ENCODE measurements at places on chromosomes 2 and 18. TPM values are rescaled to one million over a fixed set of nuclear protein-coding genes. Genes with fewer than 3 reads are reported as not detected.
A peak's percentile ranks its signal among the peaks of the same experiment; 100 is the strongest.

Gene DES
- total RNA-seq: 1.4 TPM

Gene ANKRD29
- 3.5 TPM for total RNA-seq

Gene SRD5A2
- not detected for total RNA-seq

Gene ERFE
- total RNA-seq: 0.29 TPM

Gene OR6B3
- total RNA-seq: not detected

Gene CD8B2
- total RNA-seq: 0.31 TPM

Gene GALR1
- total RNA-seq: 0.07 TPM

Gene HRH4
- total RNA-seq: 0.24 TPM

Gene KCNE4
- 2.5 TPM for total RNA-seq

Gene IL36B
- total RNA-seq: not detected

Gene ANKAR
- 2.0 TPM for total RNA-seq

Gene AQP12A
- 0.97 TPM for total RNA-seq

Gene IMP4
- 53.6 TPM for total RNA-seq

Gene GREB1L
- total RNA-seq: 6.5 TPM

Gene RAB6C
- total RNA-seq: 0.50 TPM

Gene BMP10
- total RNA-seq: not detected

Gene CPO
- 0.24 TPM for total RNA-seq

Gene RAB31
- 19.7 TPM for total RNA-seq

Gene SERPINB11
- total RNA-seq: 1.4 TPM

DNA sequence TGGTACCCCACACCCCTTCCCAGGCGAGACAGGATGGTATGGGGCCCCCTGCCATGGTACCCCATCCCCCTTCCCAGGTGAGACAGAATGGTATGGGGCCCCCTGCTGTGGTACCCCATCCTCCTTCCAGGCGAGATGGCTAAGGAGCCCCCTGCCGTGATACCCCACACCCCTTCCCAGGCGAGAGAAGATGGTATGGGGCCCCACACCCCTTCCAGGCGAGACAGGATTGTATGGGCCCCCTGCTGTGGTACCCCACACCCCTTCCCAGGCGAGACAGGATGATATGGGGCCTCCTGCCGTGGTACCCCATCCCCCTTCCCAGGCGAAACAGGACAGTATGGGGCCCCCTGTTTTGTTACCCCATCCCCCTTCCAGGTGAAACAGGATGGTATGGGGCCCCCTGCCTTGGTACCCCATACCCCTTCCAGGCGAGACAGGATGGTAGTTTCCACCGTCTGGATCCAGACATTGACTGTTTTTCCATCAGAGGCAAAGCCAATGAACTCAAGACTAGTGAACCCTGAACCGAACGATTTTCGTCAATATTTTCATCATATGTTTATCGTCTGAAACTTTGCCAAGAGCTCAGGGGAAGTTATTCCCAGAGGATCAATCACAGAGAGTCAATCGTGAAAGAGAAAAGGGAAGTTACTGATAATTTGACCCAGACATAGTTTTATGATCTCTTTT lies 75.0 kb downstream of the MYCN start:
- H3K36me3 ChIP-seq: no peaks in the 10 kb centered on the region
- no peak overlapping the region for H3K4me3 ChIP-seq
- H3K27me3 ChIP-seq: peaks cover 5% of the 10 kb centered on the region
- peak overlapping the region; percentile 66 for H3K27ac ChIP-seq

- H3K36me3 ChIP-seq: no peaks in the 10 kb centered on the region
- H3K4me3 ChIP-seq: no peak overlapping the region
- no peaks in the 10 kb centered on the region for H3K4me1 ChIP-seq
- DNase-seq: no peak
- no peaks in the 10 kb centered on the region for H3K27me3 ChIP-seq
Measured at GRCh38 chr2:221380686-221381085, 191.4 kb downstream of the EPHA4 start.

- DNase-seq: no peak
- H3K4me1 ChIP-seq: no peaks in the 10 kb centered on the region
- no peaks in the 10 kb centered on the region for H3K36me3 ChIP-seq
- H3K27ac ChIP-seq: no peak overlapping the region
Measured at GRCh38 chr18:57054891-57055290, 92.0 kb upstream of the BOD1L2 start.

GRCh38 chr18:40866013-40866645 lies 1088.9 kb upstream of the PIK3C3 start:
- H3K4me3 ChIP-seq: no peak overlapping the region
- H3K36me3 ChIP-seq: no peaks in the 10 kb centered on the region
- peak overlapping the region; percentile 29 for H3K27ac ChIP-seq
- H3K4me1 ChIP-seq: peaks cover 14% of the 10 kb centered on the region
- DNase-seq: no peak
- no peaks in the 10 kb centered on the region for H3K27me3 ChIP-seq

- H3K4me1 ChIP-seq: peaks cover 42% of the 10 kb centered on the region
- H3K27me3 ChIP-seq: no peaks in the 10 kb centered on the region
- H3K27ac ChIP-seq: peak overlapping the region; percentile 88
- peak overlapping the region; percentile 47 for H3K4me3 ChIP-seq
- peaks cover 19% of the 10 kb centered on the region for H3K36me3 ChIP-seq
- DNase-seq: no peak
Measured at GRCh38 chr2:200383380-200384110, 77.1 kb downstream of the SPATS2L start.

GRCh38 chr2:238149841-238150572 lies 8.8 kb upstream of the ERFE start:
- H3K27ac ChIP-seq: no peak overlapping the region
- H3K4me1 ChIP-seq: no peaks in the 10 kb centered on the region
- H3K4me3 ChIP-seq: no peak overlapping the region
- no peak for DNase-seq
- H3K27me3 ChIP-seq: no peaks in the 10 kb centered on the region

GRCh38 chr18:23703987-23704384 lies 14.7 kb downstream of the LAMA3 start:
- no peak for DNase-seq
- no peaks in the 10 kb centered on the region for H3K4me1 ChIP-seq
- H3K27ac ChIP-seq: no peak overlapping the region
- H3K4me3 ChIP-seq: no peak overlapping the region
- H3K27me3 ChIP-seq: peaks cover 25% of the 10 kb centered on the region
- H3K36me3 ChIP-seq: no peaks in the 10 kb centered on the region

GRCh38 chr2:96684883-96685576 lies 42.5 kb downstream of the FER1L5 start:
- DNase-seq: no peak
- no peak overlapping the region for H3K27ac ChIP-seq
- peaks cover 5% of the 10 kb centered on the region for H3K27me3 ChIP-seq

DNA sequence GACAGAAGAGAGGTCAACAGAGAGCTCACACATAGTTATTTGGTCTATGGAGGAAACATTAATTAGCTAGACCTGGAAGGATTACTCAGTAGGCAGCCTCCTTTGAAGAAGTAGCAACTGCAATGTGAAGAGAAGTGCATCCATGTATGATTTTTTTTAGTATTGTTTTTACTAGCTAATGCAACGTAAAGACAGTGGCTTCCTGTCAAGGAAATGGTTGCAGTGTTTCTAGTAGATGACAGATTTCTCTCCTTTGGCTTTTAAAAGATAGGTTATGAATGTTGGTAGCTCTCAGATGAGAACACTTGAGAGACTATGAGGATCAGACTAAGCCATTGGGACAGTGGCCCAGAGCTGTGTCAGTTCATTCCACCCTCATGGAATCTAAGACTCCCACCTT lies 175.8 kb downstream of the AGPS start:
- no peak overlapping the region for H3K27ac ChIP-seq
- no peak for DNase-seq
- peaks cover 20% of the 10 kb centered on the region for H3K4me1 ChIP-seq
- H3K36me3 ChIP-seq: no peaks in the 10 kb centered on the region

DNA sequence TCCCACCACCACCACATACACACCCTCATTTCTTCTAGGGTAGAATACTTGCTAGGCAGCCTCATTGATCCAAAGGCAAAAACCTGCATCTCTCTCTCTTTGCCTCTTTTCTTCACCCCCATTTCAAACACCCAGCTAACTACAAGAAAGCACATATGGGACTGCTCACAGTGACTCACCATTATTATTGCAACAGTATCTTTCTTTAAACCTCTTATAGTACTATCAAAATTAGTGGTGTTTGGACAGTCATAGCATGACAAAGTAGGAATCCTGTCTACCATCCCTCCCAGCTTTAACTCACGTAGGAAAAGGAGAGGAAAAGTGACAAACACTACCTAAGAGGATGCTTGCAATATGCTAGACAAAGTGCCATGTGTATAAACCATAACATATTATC lies 422.5 kb upstream of the CRIM1 start:
- no peaks in the 10 kb centered on the region for H3K36me3 ChIP-seq
- no peak overlapping the region for H3K27ac ChIP-seq
- peaks cover 3% of the 10 kb centered on the region for H3K27me3 ChIP-seq
- H3K4me1 ChIP-seq: no peaks in the 10 kb centered on the region
- no peak for DNase-seq
- no peak overlapping the region for H3K4me3 ChIP-seq

DNA sequence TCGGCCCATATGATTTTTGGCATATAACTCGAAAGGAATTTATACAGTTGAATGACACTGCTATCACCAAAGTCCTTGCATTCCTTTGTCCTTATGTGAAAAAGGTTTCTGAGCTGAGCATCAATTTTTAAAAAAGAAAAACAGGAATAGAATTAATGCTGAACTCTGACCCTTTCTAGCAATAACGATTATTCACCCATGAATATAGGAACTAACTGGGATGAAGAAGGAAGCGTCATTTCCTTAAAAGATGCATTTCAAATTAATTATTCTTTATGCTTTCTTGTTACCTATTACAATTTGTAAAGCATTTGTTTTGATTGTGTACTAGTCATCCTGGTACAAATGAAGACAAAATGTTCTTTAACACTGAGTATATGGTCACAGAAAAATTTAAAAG lies 19.3 kb downstream of the TMEM247 start:
- H3K36me3 ChIP-seq: no peaks in the 10 kb centered on the region
- peaks cover 41% of the 10 kb centered on the region for H3K27me3 ChIP-seq
- DNase-seq: no peak
- H3K27ac ChIP-seq: no peak overlapping the region
- peaks cover 19% of the 10 kb centered on the region for H3K4me1 ChIP-seq

DNA sequence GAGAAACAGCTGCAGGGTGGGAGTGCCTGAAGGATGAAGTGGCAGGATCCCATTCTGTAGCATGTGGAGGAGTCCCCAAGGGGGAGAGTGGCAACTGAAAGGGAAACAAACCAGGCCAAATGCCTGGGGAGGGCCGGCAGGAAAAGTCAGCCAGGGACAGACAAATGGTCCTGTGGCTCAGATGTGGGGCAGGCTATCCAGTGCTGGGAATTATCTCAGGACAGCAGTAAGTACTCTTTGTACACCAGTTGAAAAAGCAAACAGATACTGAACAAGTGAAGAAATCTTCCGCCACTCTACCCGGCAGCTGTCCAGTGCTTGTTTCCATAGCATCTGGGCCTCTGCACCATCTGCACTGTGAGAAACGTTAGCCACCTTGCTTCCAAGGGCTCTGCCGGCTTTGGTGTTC lies 408.9 kb downstream of the LRATD1 start:
- no peak for DNase-seq
- H3K36me3 ChIP-seq: no peaks in the 10 kb centered on the region
- peak overlapping the region; percentile 45 for H3K27ac ChIP-seq

GRCh38 chr2:178882666-178883440 lies 75.6 kb upstream of the TTN start:
- H3K4me3 ChIP-seq: no peak overlapping the region
- no peaks in the 10 kb centered on the region for H3K27me3 ChIP-seq
- H3K36me3 ChIP-seq: no peaks in the 10 kb centered on the region
- H3K4me1 ChIP-seq: no peaks in the 10 kb centered on the region
- H3K27ac ChIP-seq: no peak overlapping the region
- DNase-seq: no peak

- H3K4me3 ChIP-seq: no peak overlapping the region
- peaks cover 32% of the 10 kb centered on the region for H3K4me1 ChIP-seq
- H3K27ac ChIP-seq: no peak overlapping the region
- no peaks in the 10 kb centered on the region for H3K27me3 ChIP-seq
- H3K36me3 ChIP-seq: no peaks in the 10 kb centered on the region
Measured at GRCh38 chr18:52679354-52679753, 339.4 kb downstream of the DCC start.

DNA sequence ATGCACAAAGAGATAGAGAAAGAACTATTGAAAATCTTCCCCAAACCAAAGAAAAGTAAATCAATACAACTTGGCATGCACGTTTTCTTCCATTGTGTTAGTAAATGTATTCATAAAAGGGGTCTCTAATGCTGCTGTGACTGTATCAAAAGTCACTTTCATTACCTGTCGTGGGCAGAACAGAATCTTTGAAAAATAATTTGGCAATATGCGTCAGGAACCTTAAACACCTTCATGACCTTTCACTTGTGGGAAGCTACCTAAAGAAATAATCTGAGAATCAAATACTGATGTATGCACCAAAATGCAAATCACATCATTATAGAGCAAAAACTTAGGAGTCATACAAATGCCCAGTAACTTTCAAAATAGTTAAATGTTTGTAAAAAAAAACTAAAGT lies 105.3 kb downstream of the ARL4C start:
- no peak overlapping the region for H3K27ac ChIP-seq
- no peak for DNase-seq
- H3K27me3 ChIP-seq: no peaks in the 10 kb centered on the region
- H3K36me3 ChIP-seq: no peaks in the 10 kb centered on the region
- peaks cover 9% of the 10 kb centered on the region for H3K4me1 ChIP-seq

- H3K4me1 ChIP-seq: peaks cover 11% of the 10 kb centered on the region
- no peaks in the 10 kb centered on the region for H3K36me3 ChIP-seq
- no peak for DNase-seq
- peaks cover 6% of the 10 kb centered on the region for H3K27me3 ChIP-seq
Measured at GRCh38 chr2:59575191-59575590, 978.3 kb downstream of the BCL11A start.

DNA sequence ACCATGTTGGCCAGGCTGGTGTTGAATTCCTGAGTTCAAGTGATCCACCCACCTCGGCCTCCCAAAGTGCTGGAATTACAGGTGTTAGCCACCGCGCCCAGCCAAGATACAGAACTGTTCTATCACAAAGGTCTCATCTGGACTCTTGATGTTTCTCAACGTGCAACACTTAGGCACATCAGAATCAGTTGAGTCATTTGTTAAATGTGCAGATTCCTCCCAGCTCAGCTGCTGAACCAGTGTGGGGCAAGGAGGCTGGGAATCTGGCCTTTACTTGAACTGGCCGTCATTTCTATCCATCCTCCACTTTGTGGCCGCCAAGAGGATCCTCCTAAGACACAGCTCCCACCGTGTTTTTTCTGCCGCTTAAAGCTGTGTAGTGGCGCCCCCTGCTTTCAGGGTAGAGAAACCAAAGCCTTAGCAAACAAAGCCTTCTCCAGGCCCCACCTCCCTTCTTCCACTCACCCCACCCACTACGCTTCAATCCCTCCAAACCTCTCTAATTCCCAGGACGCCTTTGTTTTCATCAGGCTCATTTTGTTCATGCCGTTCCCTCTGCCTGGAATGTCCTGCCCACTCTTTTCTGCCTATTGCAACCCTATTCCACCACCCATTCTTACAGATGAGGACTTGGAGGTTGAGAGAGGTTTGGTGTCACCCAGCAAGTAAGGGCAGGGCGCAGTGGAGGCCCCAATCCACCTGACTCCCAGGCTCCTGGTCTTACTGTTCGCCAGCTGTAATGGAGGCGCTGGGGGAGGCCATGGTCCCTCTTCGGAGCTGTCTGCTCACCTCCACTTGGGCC lies 776 bp upstream of the SPEG start:
- H3K27ac ChIP-seq: no peak overlapping the region
- peaks cover 13% of the 10 kb centered on the region for H3K4me1 ChIP-seq
- peak overlapping the region; percentile 54 for H3K4me3 ChIP-seq
- no peak for DNase-seq
- H3K27me3 ChIP-seq: peaks cover 32% of the 10 kb centered on the region
- H3K36me3 ChIP-seq: no peaks in the 10 kb centered on the region

- no peak for DNase-seq
- H3K36me3 ChIP-seq: peaks cover 11% of the 10 kb centered on the region
- peaks cover 9% of the 10 kb centered on the region for H3K4me1 ChIP-seq
- H3K4me3 ChIP-seq: no peak overlapping the region
Measured at GRCh38 chr2:233832869-233833311, 21.4 kb downstream of the HJURP start.
